Activated naive CD4-positive, alpha-beta T cell treated with anti-CD3 and anti-CD28 coated beads, Interleukin-2, amount 50 U/mL, for 72 hours (primary cell): ENCODE measurements at places on chromosomes 12 and 14.

DNA sequence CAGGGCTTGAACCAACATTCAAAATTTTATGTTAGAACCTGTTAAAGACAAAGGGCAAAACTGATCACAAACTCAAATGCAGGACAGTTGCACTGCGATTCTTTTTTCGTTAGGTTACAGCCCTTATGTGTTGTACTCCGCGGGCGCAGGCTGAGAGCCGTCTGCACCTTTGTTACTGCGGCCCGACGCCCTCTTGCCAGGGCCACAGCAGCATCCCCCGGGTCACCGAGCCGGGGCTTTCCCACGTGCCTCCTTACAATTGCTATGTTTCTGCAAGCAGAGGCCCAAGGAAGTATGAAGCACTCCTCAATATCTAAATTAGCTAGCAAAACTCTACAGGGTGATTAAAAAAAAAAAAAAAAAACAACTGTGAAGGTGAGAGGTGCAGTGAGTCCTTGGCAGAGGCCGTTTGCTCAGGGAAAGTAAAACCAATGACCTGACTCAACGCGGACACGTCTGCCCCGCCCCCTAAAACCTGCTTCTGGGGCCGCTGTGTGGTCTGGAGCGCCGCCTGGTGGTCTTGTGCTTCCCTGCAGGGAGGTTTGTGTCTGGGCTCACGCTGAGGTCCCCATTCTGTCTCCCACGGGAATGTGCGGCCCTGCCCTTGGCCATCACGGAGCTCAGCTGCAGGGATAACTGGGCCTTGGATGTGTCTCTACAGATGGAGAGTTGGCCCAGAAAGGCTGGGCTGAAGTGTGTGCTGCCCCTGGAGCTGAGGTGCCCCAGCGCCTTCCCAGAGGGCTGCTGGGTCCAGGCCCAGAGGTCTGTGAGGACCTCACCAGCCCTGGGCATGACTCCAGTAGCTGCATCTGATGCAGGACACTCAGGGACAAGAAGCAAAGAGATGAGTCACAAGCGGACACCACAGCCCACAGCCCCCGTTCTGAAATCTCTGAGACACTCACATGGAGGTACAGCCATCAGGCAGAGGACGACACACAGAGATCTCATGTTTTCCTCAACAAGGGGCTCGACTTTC lies 418.5 kb downstream of the TMEM121 start:
- DNase-seq, result peak; percentile 89

DNA sequence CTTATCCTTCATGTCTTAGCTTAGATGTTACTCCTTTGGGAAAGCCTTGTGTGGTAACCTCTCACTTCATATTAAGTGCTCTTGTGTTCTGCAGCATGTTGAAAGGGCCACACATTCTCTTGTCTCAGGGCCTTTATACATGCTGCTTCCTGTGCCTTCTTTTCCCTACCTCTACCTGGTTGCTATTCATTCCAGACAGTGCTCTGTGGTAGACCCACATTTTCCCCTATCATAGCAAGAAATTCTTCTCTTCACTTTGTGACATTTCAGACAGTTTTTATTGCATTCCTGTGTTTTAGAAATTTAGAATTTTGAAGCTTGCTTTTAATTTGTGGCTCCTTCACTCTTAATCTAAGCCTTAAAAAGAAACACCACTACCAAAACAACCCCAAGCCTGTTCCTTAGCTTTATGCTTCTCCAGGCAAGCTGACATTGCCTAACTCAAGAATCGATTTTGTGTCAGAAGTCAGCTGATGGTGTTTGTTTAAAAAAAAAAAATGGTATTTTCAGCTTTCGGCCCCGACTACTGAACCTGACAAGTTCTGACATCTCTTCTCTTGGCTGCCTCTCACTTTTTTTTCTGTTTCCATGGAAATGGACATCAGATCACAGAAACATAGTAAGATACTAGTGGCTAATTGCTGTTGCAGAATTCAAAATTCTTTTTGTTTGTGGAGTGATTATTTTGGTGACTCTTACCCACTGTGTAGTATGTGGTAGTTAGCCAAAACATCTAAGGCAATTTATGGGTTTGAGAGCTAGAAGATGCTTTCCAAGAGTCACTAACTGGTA lies 156.3 kb downstream of the NUBPL start:
- no peak for DNase-seq

GRCh38 chr14:68217791-68218340 lies 398.3 kb downstream of the RAD51B start:
- DNase-seq, result no peak

DNA sequence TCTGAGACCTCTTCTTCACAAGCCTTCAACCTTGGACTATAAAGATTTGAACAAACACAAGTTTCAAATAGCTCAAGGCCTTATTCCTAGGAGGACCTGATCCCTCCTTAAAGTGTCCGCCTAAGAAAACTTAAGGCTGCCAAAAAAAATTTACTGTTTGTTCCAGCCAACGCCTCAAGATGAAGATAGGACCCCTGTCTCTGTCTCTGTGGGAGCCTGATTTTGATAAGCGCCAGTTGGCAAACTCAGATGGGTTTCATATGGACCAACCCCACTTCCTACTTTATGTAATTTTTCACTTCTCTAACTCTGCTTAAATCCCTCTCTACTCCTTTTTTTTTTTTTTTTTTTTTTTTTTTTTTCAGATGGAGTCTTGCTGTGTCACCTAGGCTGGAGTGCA lies 11.0 kb downstream of the FKBP3 start:
- no peak for DNase-seq

DNA sequence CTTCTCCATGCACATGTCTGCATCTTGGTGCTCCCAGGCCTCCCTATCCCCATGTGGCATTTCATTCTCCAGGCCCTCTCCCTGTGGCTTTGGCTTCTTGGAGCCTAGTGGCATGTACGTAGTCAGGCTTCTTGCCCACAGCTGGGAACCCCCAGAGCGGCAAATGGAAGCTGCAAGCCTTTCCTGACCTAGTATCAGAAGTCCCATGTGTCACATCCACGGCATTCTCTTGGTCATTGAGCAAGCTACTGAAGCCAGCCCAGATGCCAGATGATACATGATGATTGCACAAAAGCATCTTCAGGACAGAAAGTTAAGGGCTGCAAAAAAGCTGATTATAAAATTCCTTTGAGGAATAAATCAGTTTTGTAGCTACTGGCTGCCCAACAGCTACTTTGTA lies 154.9 kb downstream of the PELI2 start:
- DNase-seq, result no peak

- DNase-seq, result no peak
Observed at GRCh38 chr14:65496178-65496993, 83.9 kb downstream of the FUT8 start.

GRCh38 chr12:52805739-52806138 lies 8.2 kb downstream of the KRT4 start:
- DNase-seq, result no peak

- no peak for DNase-seq
Observed at GRCh38 chr12:114430306-114430705, 24.4 kb upstream of the TBX5 start.

- DNase-seq, result no peak
Observed at GRCh38 chr12:25200703-25201102, 5.7 kb downstream of the ETFRF1 start.

GRCh38 chr14:95540236-95540855 lies 5.5 kb downstream of the GLRX5 start:
- no peak for DNase-seq

DNA sequence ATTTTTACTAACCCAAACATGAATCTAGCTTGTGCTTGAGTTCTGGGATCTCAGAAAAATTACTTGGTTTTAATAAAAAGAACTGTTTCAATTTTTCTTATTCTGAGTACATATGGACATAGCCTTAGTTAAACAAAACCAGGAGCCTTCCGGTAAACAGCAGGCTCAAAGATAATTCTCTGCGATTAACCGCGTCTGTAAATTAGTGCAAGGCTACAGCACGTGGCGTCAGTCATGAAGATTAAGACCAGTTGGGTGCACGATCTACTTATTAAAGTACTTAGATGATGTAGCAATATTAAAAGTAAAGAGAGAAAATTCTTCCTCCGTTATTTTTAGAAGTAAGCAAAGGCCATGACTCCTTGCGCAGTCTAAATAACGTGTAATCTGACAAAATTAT lies 700 bp downstream of the KCNJ8 start:
- DNase-seq, result no peak

- no peak for DNase-seq
Observed at GRCh38 chr12:52496054-52496453, 3.0 kb upstream of the KRT6A start.

GRCh38 chr14:103281496-103282231 lies 52.4 kb upstream of the EIF5 start:
- DNase-seq, result no peak

- DNase-seq, result no peak
Observed at GRCh38 chr12:58529897-58530741, 390.2 kb downstream of the LRIG3 start.

DNA sequence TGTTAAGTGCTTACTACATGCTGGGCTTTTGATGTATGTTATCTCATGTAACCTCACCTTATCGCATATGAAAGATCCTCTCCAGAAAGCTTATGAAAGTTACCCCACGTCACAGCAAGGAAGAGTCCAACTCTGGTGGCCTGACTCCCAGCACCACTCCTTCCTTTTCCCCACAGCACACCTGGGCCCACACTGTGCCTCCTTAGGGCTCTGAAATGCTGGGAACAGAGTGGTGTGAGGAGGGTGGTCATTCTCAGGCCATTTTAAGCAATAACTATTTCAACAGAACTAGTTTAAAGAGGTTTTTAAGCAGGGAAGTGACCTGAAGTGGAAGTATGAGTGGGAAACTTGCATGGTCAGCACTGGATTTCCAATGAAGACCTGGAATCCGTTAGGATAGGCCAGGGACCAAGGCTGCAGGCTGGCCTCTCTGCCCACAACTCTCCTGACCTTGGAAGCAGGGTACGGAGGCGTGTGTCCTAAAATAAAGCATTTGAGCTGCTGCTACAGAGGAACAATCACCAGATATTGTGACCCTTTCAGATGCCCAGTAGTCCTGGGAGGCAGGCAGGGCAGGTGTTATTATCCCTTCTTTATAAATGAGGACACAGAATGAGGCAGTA lies 67.2 kb upstream of the TMEM263 start:
- DNase-seq, result no peak

DNA sequence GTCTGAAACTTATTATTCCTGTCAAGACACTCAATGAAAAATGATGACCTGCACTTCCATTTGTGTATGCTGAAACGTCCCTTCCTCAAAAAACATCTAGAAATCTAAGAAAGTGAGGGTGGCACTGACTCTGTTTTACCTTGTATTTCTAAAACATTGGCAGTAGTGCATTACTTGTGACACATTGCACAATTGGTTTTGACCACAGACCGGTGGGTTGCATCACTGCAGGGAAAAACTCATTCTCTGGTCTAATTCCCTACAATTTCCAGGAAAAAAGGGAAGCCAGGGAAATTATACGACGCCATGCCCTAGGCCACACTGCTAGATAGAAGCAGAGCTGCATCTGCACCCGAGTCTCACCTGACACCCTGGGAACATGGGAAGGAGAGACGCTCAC lies 156.7 kb downstream of the NTF3 start:
- DNase-seq, result no peak

DNA sequence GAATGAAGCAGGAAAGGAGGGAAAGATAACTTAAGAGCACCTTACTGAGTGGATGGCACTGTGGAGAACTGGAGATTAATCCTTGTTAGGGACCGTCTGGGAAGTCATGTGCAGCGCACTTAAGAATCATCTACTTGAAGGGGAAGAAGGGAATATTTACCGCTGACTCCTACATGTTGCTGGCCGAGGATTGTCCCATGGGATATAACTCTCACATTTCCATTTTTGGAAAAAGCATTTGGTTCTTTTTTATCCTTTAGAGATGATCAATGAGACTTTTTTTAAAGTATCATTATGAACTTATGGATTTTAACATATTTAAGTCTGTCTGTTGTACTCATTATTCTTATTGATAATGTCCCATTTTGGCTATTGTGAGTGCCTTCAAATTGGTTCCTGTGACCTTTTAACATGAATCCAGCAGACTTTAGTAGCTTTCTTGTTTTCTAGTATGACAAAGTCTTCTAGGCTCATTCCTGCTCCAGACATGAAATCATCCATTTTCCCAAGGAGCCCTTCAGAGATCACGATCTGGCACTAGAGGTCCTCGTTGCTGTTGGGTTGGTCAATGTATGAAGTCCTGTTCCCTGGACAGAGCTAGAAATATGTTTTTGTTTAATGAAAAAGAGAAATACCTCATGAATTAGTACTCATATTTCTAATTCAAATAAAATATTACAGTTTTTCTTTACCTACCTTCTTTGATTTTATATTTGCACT lies 20.2 kb upstream of the FAM234B start:
- DNase-seq, result no peak

DNA sequence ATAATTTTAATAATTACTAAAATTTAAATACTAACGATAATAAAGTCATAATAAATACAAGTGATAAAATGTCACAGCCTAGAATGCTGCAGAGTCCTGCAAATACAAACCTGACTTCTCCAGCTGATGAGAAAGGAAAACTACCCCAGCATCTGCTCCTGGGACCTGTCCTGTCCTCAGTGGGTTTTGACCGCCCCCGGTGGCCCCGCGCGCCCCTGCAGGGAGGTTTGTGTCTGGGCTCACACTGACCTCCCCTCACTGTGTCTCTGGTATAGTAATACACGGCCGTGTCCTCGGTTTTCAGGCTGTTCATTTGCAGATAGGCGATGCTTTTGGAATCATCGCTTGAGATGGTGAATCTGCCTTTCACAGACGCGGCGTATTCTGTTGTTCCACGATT lies 1139.4 kb downstream of the TMEM121 start:
- DNase-seq, result peak; percentile 46

GRCh38 chr14:74875204-74875603 lies 741 bp downstream of the PROX2 start:
- no peak for DNase-seq

DNA sequence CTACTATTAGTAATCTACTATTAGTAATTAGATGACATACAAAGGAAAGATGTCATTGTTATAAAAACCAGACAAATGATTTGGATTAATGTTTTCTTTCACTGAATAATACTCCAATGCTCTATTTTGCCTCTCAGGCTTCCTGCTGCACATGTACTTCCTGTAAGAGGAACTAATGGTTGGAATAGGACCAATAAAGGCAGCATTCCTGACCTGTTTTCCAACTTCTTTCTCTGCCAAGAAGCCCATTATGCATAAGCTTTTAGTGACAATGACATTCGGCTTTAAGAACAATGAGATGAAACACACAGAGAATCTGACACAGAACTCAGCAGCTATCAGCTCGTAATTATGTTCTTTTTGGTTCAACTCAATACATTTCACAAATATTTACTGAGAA lies 5.2 kb upstream of the C12orf56 start:
- no peak for DNase-seq

DNA sequence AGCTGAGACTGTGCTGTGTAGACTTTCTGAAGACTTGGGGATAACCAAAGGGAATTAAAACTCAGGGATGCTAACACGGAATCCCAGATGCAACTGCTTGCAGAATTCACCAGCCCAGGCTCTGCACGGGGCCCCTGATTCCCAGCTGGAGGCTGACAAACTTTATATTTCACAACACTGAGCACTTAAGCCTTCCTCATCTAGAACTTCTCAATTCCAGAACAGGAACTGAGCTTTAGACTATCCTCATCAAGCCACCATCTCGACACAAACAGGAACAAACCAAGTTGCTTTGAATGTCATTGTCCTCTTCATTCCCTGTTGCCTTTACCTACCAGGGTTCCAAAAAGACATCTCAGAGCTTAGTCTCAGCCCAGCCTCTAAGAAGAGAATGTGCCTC lies 22.2 kb downstream of the CCDC63 start:
- DNase-seq, result no peak

- no peak for DNase-seq
Observed at GRCh38 chr12:9506746-9507145, 101.0 kb downstream of the KLRB1 start.
